Islet precursor cell (in vitro differentiated cells): ENCODE measurements at places on chromosomes 12 and 14.

GRCh38 chr12:1936406-1937320, 18.2 kb upstream of the CACNA2D4 start:
- peak; percentile 52 for DNase-seq

DNA sequence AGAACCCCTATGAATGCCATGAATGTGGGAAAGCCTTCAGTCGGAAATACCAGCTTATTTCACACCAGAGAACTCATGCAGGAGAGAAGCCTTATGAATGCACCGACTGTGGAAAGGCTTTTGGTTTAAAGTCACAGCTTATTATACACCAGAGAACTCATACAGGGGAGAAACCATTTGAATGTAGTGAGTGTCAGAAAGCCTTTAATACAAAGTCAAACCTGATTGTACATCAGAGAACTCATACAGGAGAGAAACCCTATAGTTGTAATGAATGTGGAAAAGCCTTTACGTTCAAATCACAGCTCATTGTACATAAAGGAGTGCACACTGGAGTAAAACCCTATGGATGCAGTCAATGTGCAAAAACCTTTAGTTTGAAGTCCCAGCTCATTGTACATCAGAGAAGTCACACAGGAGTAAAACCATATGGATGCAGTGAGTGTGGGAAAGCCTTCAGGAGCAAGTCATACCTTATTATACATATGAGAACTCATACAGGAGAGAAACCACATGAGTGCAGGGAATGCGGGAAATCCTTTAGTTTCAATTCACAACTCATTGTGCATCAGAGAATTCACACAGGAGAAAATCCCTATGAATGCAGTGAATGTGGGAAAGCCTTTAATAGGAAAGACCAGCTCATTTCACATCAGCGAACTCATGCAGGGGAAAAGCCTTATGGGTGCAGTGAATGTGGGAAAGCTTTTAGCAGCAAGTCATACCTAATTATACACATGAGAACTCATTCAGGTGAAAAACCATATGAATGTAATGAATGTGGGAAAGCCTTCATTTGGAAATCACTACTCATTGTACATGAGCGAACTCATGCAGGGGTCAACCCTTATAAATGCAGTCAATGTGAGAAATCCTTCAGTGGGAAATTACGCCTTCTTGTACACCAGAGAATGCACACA, 22.3 kb downstream of the ZNF268 start:
- no peak for DNase-seq

- DNase-seq = no peak
These were observed 35.3 kb downstream of the ZC3H14 start for GRCh38 chr14:88598097-88598675.

DNA sequence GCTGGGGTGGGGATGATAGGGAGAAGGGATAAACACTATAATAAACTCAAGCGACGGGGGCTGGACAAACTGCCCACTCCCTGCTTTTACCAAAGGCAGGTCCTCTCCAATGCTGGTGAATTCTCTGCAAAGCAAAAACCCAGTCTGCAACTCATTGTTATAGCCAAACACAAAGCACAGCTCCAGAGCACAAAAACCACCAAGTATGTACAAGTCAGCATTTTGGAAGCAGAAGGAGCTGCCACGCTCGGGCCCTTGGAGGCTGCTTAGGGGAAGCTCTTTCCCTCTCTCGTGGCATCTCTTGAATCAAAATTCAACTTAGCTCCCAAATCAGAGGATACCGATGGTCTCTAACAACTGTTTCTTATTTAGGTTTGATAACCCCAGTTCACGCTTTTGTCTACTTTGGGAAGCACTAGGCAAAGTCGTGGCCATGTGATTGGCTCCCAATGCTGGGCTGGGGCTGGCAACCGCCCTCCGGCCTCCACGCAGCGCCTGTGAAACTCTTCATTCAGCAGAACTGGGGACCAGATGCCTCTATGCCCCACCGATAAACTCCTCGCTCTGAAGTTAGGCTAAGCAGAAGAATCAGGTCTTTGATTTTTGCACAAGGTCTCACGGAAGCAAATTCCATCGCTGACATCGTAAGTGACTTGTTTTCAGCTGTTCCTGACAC, 158.5 kb upstream of the FOXN3 start:
- DNase-seq = no peak

DNA sequence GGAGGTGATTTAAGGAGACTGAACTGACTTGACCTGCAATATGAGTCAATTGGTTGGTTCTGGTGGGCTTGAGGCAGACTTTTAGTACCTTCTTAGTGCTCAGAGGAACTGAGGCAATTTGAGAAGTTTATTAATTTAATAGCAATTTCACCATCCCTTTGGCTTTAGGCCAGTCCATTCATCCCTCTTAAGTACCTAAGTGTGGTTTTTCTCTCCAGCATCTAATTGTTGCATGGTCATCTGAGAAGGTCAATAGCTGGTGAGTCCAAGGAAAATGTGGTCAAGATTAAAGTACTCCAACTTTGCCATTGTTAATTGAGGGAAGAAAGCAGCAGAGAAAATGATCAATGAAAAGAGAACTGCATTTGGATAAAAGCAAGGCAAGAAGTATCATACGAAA, 115.4 kb upstream of the DYRK2 start:
- DNase-seq = no peak

GRCh38 chr12:583251-583869, 79.9 kb downstream of the NINJ2 start:
- peak; percentile 80 for DNase-seq

GRCh38 chr14:32408018-32408417, 78.9 kb downstream of the AKAP6 start:
- DNase-seq = no peak

GRCh38 chr12:28699029-28699428, 450.0 kb upstream of the FAR2 start:
- no peak for DNase-seq

GRCh38 chr12:46360908-46361666, 11.5 kb downstream of the SLC38A2 start:
- DNase-seq = no peak

- DNase-seq = no peak
These were observed 31.0 kb upstream of the GNS start for GRCh38 chr12:64790166-64790565.

DNA sequence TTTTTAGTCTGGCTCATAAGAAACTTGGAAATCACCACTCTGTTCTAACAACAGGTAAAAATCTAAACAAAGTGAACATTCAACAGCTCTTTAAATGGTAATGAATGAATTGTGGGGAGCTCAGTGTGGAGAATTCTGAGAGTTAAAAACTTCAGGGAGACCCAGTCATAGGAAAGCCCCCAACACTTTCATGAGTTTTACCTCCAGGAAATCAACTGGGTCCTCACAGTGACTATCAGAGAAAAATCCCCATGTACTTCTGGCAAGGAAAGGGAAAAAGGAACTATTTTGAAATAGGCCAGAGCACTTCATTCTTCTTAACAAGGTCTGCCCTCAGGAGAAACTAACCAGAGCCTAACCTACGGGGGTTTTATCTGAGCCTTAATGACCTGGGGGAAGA, 134.7 kb downstream of the CMAS start:
- DNase-seq = no peak
